ENCODE measurements at places on chromosomes 6 and 20.

GRCh38 chr20:54345301-54345724 lies 130.1 kb upstream of the DOK5 start:
- DNase-seq, result no peak

- no peak for DNase-seq
Observed at GRCh38 chr6:138205437-138206094, 12.7 kb downstream of the PBOV1 start.

GRCh38 chr20:57495978-57496377 lies 29.0 kb downstream of the CTCFL start:
- DNase-seq, result no peak

DNA sequence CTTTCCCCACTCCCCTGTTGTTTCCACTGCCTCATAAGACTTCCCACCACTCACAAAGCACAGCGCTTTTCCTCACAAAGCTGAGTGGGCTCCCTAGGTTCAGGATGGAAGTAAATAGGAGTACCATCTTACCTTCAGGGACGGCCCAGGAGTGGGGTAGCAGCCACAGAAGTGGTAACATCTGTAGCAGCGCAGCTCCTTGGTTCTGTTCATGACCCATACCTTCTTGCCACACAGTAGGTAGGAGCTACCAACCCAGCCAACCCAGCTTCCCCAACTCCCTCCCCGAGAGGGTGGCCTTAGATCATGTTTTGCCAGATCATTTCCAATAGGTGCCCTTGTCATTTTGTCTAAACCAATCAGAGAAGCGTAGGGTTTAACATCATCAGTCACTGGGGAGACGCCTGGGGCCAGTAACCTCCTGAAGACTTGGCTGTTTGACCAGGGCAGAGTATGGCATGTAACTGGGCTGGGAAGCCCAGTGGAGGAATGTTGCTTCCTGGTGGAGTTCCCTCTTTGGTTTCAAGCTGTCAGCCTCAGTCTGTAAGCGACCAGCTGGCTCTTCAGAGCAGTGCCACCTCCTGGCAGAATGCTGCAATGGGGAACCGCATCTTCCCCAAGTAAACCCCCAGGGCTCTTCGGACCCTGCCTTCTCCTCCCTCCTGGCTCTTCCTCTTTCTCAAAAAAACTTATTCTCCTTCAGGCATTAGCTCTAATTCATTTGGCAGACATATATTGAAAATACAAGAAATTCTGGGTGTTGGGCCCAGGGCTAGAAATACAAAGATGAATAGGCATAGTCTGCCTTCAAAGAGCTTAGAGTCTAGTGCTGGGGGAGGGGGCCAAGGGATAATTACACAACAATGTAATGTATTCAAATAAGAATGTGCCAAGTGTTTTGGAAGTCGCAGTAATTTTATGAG lies at the start of gene HLA-DMA:
Gene HLA-DMA, minus strand, starts transcription at position 281 of the 923 bp plus-strand sequence. Its CDS starts 61 bp downstream, at position 220.
- peak; percentile 86 for DNase-seq

- DNase-seq, result peak; percentile 74
Observed at GRCh38 chr6:20366082-20366830, 35.4 kb upstream of the E2F3 start.

- no peak for DNase-seq
Observed at GRCh38 chr6:36367743-36368142, 19.7 kb downstream of the ETV7 start.

- DNase-seq, result peak; percentile 56
Observed at GRCh38 chr20:59177266-59178250, 13.9 kb downstream of the ZNF831 start.

DNA sequence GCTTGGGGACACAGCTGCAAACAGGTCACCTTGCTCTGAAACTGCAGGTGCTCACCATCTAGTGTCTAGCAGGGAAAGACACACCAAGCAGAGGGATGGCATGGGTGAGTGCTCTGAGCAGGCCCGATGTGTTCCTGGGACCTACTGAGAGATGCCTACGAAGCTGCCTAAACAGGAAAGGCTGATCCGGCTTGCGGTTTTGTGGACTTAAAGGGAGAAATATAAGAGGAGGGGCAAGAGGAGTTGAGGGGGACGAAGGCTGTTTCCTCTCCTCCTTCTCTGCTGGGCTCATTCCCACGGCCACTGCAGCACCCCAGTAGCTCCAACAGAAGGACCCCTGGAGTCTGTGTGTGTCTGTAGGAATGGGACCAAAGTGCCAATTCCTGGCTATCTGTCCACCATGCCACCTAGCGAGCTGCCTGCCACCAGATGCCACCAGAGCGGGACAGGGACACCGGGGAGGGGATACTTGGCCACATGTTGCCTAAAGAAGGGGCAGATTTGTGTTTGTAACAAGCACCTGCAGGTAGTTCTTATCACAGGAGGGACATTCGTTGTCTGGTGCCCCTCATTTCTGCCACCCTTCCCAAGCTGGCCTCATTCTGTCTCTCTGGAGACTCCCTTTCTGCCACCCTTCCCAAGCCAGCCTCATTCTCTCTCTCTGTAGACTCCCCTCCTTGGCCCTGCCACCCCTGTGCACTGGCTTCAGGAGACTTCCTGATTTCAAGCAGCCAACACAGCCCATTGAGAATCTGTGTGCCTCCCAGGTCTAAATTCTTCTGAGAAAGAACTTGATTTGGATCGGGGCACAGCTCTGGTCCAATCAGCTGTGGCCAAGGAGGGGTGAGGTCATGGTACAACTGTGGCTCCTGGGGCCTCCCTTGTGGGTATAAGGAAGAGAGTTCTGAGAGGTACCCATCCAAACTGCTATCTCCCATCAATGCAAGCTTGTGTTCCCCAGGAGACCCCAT lies 221.8 kb downstream of the ANKRD60 start:
- DNase-seq, result no peak

DNA sequence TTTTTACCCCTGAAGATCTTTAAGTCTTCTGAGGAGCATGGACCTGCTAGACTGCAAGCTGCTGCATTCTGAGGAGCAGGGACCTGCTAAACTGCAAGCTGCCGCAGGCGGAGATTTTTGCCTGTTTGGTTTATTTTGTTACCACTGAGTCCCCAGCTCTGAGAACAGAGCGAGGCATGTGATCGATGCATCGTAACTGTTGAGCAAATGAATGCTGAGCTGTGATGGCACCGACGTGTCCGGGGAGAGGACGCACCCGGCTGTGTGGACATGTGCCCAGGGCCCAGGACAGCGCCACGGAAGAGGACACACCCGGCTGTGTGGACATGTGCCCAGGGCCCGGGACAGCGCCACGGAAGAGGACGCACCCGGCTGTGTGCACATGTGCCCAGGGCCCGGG lies 24.2 kb downstream of the DNAJC5 start:
- no peak for DNase-seq

- no peak for DNase-seq
Observed at GRCh38 chr20:9081423-9081966, 12.6 kb downstream of the PLCB4 start.

GRCh38 chr20:36860811-36861624 lies 14.9 kb upstream of the TLDC2 start:
- no peak for DNase-seq

DNA sequence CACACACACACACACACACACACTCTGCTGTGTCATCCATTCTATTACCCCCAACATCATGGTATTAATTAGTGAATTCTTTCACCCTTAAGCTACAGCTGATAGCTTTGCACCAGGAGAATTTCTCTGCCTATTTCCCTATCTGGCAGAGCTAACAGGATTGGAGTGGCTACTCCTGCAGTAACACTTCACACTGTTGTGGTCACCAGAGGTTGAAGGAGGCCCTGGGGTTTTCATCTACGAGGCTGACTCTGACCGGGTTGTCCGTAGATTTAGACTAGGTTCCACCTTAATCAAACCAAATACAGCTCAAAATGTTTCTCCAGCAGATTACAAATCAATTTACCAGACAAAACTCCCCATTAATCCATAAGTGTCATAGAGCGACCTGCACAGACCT lies 69.2 kb upstream of the RIPOR2 start:
- no peak for DNase-seq

- no peak for DNase-seq
Observed at GRCh38 chr6:5098501-5099270, 13.5 kb downstream of the PPP1R3G start.

- no peak for DNase-seq
Observed at GRCh38 chr6:53338304-53338703, 10.4 kb downstream of the ELOVL5 start.

All from activated naive CD4-positive, alpha-beta T cell treated with anti-CD3 and anti-CD28 coated beads, Interleukin-2, amount 10 ng/mL, durations not matched to agents 7 days and 5 days (primary cell).